Sciatic nerve (tissue), 2 donors: ENCODE measurements at places on chromosomes 4 and X.

GRCh38 chr4:108831886-108832285, 69.0 kb upstream of the ETNPPL start:
- no peak for DNase-seq

DNA sequence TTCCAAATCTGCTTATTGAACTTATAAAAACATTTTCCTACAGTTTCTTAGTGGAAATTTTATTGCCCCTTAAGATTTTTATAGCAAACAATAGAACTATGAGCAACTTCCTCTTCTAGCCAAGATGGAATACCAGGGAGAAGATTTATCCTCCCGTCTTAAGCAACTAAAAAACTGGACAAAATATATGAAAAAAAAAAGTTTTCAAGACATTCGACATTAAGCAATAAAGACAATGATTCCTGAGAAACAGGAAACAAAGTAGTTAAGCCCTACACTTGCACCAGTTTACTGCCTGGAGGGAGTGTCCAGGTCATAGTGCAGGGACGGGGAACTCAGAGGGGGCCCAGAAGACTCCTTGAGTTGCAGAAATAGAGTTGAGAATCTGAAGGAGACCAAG, 516.1 kb upstream of the DIPK2B start:
- no peak for DNase-seq

DNA sequence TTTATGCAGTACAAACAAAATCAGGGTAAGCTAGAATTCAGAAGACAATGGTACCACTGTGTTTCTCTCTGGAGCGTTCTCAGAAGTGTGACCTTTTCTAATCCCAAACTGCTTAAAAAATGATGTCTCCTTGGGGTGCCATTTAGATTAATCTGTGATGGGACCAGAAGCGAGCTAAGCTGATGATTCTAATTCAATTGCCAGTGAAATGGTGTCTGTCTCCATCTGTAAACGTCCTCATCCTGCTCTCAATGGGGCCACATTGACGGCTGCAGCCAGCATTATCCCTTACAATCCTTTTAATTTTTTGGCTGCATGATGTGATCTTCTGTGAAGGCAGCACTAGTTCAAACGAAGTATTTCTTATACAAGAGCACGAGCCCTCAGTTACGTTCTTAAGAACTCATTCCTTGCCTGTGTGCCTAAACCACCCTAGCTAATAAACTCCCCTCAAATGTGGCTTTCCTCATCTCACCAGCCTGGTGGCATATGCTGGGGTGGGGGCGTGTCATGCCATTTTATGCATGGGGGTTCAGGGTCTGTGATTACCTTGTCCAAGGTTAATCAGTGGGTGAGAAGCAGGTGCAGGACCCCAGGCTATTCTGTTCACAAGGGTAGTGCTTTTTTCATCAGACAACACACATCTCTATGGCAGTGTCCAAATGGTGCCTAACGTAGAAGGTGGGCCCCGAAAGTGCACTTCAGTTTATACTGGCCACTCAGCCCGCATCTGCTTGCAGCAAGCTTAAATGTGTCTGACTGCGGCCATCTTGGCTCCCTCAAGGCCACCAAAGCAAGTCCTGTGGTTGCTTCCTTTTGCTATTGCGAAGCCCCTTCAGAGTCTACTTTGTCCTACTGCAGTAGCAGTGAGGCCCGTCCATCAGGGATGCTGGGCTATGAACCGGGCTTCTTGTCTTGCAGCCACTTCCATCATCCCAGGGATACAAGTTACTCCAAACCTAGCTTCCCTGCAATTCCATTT, 45.7 kb upstream of the SLC2A9 start:
- no peak for DNase-seq

DNA sequence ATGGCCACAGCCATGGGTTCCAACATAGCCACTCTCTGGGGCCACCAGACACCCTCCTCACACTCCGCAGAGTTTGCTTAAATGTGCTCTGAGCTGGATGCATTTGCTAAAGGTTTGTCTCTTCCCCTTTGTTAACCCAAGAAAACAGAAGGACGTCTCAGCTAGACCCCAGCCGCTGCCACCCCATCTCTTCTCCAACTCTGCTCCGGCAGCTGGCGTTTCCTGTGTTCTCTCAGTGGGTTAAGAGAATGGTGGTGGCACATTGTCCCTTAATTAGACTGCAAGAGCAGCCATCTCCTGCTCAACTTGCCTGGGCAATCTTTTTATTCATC, 43.7 kb upstream of the FAM9C start:
- no peak for DNase-seq

DNA sequence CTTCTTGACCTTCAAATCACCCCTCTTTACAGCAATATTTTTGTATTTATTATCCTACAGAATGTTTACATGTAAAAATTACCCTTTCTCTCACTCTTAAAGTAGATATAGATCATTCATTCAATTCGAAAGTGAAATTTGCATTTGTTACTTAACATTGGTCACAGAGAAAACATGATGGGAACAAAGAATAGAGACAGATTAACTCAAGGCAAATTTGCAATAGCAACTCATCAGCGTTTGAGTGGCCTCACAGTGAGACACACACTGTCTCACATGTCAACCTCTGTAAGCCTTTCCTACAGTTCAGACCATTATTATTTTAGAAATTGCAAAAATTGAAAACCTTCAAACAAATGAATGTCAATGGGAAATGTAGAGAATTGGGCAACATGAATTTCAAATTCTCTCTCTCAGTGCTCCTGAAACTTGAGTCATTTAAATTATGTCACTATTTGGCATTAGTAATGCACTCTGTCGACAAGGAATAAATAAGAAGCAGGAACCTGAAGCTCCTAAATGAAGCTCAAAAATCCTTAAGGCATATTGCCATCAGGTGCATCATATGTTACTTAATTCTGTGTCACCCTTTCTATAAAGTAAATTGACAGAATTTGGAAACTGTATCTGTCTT, 148.3 kb upstream of the ANXA10 start:
- DNase-seq: no peak

- no peak for DNase-seq
These were observed 99.7 kb downstream of the CT47B1 start for GRCh38 chrX:120775959-120776358.

- DNase-seq: no peak
These were observed 74.0 kb downstream of the FAM53A start for GRCh38 chr4:1609901-1610790.

DNA sequence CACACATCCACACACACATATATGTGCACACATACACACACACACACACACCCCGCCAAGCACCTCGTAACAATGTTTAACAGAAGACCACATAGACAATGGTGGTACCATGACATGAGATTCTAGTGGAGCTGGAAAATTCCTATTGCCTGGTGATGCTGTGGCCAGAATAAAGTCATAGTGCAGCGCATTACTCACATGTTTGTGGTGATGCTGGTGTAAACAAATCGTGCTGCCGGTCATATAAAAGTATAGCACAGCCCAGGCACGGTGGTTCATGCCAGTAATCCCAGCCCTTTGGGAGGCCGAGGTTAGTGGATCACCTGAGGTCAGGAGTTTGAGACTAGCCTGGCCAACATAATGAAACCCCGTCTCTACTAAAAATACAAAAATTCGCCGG, 275.2 kb downstream of the TRIML1 start:
- DNase-seq: no peak

DNA sequence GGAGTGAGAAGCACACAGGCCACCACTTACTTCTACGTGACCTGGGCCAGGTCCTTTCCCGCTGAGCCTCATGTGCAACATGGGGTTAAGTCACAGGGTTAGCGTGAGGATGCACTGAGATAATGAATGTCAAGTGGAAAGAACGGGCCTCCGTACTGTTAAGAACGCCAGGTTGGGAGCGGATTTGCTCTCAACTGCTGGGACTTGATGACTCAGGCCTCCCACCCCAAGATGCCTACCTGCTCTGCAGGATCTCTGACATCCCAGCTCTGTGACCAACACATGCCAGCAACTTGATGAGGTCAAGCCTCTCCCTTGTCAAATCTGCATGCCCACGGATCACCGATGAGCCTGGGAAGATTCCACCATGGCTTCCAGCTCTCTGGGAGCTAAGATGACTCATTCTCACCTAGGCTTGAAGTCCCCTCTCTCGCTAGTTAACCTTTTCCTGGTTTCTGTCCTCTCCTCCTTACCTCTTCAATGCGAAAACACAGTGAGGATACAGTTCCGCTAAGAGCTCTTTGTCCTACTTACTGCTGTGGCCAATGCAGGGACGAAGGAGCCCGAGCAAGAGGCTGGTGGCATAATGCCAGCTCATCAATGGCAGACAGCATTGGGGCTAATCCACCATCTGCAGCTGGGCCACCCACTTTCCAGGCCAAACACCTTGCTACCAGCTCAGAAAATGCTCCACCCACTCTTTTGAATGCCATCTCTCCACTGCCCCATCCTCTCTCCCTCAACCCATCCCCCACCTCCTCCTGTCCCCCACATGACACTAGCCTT, 67.6 kb downstream of the PJA1 start:
- no peak for DNase-seq

GRCh38 chr4:176579226-176579625, 213.5 kb downstream of the VEGFC start:
- no peak for DNase-seq

- DNase-seq: no peak
These were observed 110.4 kb downstream of the RPA4 start for GRCh38 chrX:96994093-96994492.

- DNase-seq: no peak
These were observed 25.8 kb downstream of the WWC2 start for GRCh38 chr4:183124865-183125264.

- DNase-seq: no peak
These were observed 73.3 kb upstream of the ZDHHC15 start for GRCh38 chrX:75596178-75596577.

DNA sequence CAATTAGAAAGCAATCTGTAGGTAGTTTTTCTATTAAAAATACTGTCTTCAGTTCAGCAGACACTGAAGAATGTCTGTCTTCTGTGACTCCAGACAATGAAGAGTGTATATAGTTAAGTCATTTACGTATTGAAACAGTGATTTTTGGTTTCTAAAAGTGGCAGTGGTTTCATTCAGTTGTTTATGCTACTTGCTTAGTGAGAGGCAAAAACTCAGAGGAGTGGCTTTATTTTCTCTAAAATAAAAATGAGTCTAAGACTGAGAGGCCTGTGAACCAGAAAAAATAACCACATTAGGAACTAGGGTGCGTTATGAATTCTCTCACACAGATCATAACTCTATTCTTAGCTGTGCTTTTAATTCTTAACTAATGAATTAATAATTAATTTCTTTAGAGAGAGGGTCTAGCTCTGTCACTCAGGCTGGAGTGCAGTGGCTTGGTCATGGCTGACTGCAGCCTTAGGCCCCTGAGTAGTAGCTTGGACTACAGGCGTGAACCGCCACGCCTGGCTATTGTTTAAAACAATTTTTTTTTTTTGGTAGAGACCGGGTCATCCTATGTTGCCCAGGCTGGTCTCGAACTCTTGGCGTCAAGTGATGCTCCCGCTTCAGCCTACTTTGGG, 31.4 kb downstream of the FREM3 start:
- no peak for DNase-seq

DNA sequence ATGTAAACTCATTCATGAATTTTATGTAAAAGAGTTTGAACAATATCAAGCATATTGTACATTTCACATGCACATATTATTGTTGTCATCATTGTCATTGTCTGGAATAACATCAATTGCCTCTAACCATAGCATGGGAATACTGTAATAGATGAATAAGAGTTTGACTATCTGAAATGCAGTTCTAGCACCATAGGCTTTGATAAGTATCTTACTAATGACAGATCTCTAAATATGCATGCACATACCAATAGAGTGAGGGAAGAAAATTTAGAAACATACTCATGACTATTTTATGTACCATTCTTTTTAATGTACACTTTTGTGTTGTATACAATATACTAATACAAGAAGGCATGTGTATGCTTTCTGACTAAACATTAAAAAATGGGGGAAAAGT, 161.6 kb upstream of the SPRY1 start:
- DNase-seq: no peak

- no peak for DNase-seq
These were observed 179.8 kb downstream of the SCFD2 start for GRCh38 chr4:53185869-53186585.

DNA sequence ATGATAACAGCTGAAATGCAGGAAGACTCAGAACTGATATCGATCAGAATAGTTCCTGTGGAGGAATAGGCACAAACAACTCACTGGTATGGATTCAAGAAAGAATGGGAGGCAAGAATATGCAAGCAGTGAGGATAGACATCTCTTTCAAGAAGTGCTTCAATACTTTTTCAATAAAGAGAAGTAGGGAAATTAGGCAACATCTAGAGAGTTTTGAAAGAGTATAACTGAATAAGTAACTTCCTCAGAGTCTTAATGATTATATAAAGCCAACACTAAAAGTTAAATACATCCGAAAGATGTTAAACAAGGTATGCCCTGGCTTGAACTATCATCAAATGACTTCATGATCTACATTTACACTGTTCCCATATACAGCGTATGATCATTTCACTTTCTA, 1443.0 kb downstream of the PCDH7 start:
- no peak for DNase-seq

GRCh38 chr4:150251752-150252190, 173.5 kb downstream of the DCLK2 start:
- no peak for DNase-seq

GRCh38 chrX:21948897-21949578, 8.5 kb downstream of the SMS start:
- no peak for DNase-seq

DNA sequence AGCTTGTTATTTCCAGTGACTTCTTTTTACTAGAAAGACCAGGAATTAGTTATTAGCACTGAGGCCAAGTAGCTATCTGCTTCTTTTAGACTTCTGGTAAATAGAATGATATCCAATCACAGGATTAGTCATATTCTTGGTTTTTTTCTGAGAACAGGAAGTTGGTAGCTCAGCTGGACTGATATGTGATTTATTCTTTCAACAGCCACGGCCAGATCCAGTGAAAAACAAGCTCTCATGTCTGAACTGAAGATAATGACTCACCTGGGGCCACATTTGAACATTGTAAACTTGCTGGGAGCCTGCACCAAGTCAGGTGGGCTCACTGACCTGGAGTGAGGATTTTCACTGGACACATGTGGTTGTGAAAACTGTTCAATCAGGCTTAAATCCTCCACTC, 48.6 kb downstream of the PDGFRA start:
- no peak for DNase-seq

DNA sequence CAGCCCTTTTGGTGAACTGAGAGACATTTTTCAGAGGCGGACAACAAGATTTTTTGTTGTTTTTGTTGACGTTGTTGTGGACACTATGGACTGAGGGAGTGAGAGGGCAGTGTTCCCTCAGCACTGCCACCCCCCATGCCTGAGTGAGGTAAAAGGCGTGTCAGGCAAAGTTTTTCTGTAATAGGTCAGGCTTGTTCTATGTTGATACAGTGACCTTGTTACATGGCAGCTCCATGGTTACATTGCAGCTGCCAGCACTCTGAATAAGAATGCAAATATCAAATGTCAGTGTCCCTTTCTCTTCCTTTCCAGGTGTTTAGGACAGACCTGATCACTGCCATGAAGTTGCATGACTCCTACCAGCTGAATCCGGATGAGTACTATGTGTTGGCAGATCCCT, 36.6 kb downstream of the JADE1 start:
- no peak for DNase-seq

DNA sequence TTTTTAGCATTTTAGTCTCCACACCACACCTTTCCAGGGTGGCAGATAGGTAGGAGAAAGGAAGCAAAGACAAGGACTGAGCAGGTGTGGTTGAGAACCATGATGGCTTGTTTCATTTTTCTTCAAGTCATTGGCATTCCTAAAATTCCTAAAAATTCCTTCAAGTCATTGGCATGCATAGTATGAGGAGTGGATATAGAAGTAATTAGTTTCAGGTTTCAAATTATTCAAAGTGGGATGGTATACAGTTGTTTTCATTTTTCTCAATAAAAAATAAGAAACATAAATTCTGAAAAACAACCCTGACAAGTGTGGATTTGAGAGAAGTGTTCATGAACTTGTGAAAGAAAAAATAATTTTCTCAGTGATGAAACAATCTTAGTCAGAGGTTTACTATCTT, 22.3 kb upstream of the HERC3 start:
- no peak for DNase-seq
